GOT3 (cell line): ENCODE measurements at places on chromosomes 2 and 18.
A peak's percentile ranks its signal among the peaks of the same experiment; 100 is the strongest.

DNA sequence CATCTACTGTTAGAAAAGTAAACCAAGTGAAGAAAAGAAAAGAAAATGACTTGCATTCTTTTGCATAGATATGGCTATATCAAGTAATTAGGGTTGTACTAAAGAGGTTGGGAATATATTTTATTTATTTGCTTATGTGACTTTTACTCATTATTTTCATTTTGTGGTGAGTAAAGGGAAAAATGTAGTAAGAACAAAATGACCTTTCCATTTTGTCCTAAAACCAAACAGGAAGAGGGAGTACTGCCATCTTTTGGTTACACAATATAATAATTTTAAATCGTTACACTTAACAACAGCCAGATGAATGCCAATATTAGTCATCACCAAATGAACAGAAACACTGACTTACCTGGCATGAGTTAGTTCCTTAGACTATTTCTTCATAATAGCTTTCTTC is 47.3 kb upstream of the NDUFV2 start:
- no peak for DNase-seq

- no peak for DNase-seq
Observed at GRCh38 chr2:221002101-221002685, 569.9 kb downstream of the EPHA4 start.

- no peak for DNase-seq
Observed at GRCh38 chr2:55618025-55618274, 528 bp upstream of the PPP4R3B start.

- no peak for DNase-seq
Observed at GRCh38 chr2:78431241-78431640, 594.3 kb upstream of the REG3G start.

GRCh38 chr2:68340226-68341061 is 20.7 kb upstream of the CNRIP1 start:
- DNase-seq, result no peak

GRCh38 chr2:47303341-47304148 is 99.4 kb upstream of the MSH2 start:
- DNase-seq, result no peak

DNA sequence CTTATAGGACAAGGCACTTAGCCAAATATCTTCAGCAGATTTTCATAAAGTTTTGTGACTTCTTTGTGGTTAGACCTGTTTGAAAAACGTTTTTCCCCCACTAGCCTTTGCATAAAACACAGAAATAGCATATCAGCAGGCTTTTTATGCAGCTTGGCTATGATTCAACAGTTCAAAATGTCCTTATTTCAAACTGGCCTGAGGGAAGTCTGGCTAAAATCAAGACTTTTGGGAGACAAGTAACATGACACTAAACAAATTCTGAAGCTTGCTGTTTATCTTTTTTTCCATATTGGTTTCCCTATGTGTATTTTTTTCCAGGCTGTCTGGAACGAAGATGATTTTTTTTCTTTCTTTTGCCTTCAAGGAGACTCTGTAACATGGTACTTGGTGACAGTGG is 95.1 kb upstream of the L3MBTL4 start:
- DNase-seq, result no peak

DNA sequence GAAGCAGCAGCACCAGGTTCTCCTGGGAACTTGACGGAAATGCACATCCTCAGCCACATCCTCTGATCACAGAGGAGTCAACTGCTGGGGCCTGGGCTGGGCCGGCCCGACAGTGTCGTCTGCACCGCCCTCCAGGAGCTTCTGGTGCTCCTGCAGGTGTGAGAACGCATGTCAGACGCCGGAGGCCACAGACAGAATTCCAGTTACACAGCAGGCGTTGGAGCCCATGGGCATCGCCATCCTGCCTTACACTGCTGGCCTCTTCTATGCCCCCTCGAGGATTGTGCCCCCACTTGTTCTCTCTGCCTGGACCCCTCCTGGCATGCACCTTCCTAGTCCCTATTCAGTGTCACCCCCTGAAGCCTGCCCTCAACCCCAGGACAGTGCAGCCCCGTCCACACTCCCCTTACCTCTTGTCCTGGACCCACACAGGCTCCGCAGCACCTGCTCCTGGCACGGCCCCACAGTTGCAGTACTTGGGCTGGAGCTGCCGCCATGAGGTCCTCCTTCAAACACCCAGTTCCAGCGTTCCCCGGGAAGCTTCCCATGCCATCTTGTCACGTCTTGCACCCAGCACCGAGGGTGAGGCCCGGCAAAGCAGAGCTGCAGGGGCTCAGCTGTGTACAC is 37.5 kb downstream of the ADI1 start:
- DNase-seq, result no peak

GRCh38 chr18:41058351-41059125 is 896.5 kb upstream of the PIK3C3 start:
- no peak for DNase-seq

- no peak for DNase-seq
Observed at GRCh38 chr2:37357069-37357468, 12.6 kb downstream of the QPCT start.

DNA sequence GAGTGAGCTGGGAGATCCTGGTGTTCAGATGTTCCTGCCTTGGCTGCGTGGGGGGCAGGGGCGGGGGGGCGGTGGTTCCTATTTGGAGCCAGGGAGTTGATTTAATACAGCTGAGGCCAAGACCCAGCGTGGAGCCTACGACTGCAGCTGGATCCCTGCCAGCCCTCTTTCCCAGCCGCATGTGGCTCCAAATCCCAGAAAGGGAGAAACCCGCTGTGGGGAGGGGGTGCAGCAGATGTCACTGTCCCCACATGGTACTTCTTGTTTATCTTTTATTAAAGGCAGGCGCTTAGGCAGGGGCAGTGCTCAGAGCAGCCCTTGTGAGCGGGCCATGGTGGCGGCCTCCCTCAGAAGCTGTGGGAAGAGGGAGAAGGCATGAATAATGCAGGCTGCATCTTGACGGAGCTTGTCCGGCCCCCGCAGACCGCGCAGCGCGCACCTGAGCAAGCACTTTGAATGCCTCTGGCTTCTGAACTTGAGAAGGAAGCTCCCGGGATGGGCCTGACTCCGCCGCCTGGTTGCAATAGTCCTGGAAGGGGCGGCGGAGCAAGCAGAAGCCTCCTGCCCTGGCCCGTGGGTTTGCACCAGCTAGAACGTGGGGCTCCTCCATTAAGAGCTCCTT is 112.1 kb downstream of the GLI2 start:
- no peak for DNase-seq

- no peak for DNase-seq
Observed at GRCh38 chr2:45119038-45119437, 109.8 kb upstream of the SIX2 start.

GRCh38 chr2:209382775-209383174 is 41.1 kb upstream of the MAP2 start:
- no peak for DNase-seq

GRCh38 chr2:200609028-200609614 is 23.3 kb downstream of the AOX1 start:
- DNase-seq, result peak; percentile 4

DNA sequence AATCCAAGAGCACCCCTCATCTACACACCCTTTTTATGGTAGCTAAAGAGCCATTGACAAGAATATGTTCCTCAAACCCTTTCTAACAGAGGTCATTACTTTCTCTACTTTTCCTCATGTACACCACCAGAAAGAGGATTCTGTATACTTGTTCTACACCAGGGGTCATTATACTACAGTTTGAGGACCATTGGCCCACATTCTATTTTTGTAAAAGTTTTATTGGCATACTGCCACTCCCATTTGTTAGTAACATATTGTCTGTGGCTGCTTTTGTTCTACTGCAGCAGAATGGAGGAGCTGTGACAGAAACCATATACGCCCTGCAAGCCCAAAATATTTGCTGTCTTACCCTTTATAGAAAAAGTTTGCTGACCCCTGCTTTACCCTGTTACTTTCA is 14.3 kb downstream of the HTR2B start:
- DNase-seq, result no peak

GRCh38 chr18:79523206-79523735 is 127.5 kb downstream of the NFATC1 start:
- DNase-seq, result no peak

- DNase-seq, result no peak
Observed at GRCh38 chr18:78973357-78974083, 6.1 kb upstream of the SALL3 start.

DNA sequence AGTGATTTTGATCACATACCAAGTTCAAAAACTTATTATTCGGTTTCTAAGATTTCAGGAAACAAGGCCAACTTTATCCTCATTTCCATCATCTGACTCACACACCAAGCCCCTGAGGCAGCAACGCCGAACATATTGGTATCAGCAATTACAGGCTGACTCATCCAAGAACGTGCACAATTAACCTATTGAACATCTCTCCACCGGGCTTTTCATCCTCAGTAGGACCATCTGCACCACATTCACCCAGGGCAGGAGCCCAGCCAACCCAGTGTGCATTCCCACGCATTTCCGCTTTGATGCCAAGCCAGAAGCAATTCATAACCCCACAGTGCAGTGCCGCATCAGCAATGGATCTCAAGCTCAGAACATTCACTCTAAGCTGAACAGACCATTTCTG is 52.9 kb downstream of the SCG2 start:
- no peak for DNase-seq

GRCh38 chr2:205975082-205975949 is 110.7 kb downstream of the INO80D start:
- DNase-seq, result no peak

GRCh38 chr2:172296267-172297046 is 130.9 kb upstream of the ITGA6 start:
- no peak for DNase-seq

DNA sequence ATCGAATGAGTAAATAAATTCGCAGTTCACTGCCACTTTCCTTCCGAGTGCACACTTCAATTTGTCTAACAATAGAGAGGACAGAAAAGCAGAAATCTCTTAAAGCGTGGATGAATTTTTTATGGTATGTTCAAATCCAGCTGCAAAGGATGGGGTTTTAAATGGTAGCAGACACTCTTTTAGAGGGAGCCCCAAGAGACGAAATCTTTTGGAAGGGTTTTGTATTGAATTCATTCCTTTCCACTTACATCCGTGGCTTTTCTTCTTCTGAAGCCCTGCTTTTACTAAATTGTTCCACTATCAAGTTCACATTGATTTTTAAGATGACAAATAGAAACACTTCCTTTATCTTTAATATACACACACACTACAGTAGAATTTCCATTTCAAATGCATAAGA is 680.7 kb downstream of the NR4A2 start:
- DNase-seq, result no peak

- no peak for DNase-seq
Observed at GRCh38 chr2:236221798-236222197, 42.4 kb downstream of the ASB18 start.

GRCh38 chr2:135424849-135425248 is 106.2 kb downstream of the ZRANB3 start:
- DNase-seq, result no peak

GRCh38 chr2:118013221-118013723 is 598 bp downstream of the CCDC93 start:
- peak; percentile 7 for DNase-seq

DNA sequence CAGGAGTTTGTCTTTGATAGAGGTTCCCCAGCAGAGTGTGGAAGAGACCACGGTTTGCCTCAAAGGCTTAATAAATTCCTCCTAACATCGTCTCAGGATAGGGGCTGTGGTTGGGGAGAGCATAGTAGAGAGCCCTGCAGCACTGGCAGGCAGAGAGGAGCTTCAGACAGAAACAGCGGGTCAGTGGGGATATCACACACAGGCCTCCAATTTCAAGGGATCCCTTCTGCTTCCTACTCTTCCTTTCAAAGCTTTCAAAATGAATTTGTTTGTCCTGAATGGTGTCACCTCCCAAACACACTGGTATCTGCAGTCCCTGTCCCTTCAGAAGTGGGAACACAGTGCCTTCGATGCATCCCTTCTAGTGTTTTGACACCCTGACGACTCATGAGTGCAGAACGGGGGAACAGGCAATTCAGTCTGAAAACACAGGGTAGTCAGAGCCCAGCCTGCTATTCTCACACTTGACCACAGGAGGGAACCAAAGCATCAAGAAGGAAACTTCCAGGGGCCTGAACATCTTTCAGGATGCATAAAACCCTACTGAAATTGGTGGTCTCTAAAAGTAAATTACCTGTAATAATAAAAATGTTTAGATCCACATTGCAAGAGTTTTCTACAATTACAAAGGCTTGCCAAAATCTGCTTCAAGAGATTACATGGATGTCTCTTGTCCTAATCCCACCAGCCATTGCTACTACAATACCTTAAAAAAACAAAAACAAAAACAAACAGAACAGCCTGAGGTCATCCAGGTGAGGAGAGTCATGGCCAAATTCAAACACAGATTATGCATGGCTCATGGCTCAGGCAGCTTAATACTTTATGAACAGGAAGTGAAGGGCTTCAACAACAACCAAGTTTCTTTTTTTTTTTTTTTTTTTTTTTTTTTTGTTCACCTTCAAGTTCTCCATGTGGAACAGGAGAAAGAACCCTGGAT is 49.8 kb downstream of the SLC14A2 start:
- DNase-seq, result no peak

DNA sequence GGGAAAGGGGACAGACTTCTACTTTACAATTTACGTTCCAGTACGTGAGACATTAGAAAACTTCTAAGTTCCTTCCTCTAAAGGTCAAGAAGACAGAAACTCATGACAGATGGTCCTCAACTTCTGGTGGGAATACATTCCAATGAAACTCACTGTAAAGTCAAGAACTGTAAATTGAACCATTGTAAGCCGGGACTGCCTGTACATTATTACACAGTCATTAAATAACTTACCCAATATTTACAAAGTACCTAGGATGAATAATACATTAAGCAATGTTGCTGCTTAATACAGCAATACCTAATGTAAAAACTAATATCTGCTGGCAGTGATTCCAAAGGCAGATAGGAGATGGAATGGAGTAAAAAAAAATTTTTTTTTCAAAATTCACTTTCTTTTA is 51.9 kb downstream of the CDH2 start:
- no peak for DNase-seq

DNA sequence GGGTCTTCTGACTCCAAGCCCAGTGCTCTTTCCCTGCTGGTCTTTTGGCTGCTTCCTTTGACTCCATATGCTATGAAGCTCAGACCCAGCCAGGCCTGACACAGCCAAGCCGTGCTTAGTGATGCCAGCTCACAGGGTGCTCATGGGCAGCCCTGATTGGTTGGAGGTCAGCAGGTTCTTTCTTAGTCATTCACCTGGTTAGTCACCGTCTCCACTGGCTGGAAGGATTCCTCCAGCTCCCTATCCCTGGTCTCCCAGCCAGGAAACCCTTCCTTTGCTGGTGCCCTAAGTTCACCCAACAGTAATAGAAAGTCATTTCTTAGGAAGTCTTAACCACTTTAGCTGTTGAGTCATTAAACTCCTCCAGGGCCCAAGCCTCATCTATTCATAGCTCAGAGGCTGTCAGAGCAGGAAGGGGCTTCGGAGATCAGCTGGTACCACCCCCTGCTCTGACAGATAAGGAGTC is 3.9 kb downstream of the KCNK3 start:
- DNase-seq, result peak; percentile 26
